Muscle of back (tissue), 13 donors: ENCODE measurements at places on chromosomes 4 and X. TPM values are rescaled to one million over a fixed set of nuclear protein-coding genes. Genes with fewer than 3 reads are reported as not detected.

Gene CYTL1
- 6.4 TPM for polyA plus RNA-seq

GRCh38 chrX:154890990-154891639 lies 5.0 kb downstream of the F8A1 start:
- DNase-seq: no peak

DNA sequence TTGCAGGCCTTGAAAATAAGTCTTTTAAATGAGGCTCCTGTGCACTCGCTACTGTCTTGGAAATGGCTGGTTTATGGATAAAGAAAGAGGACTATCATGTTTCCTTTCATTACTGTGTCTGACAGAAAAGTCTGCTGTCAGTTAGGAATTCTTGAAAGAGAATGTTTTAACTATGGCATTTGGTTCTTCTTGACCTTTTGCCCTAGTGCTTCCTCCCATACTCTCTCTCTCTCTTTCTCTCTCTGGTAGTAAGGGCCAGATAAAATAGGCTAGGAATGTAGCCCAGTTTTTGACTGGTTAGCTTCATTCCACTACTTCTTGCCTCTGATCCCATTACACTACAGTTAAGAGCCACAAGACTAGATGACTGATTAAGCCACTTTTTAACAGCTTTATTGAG lies 29.8 kb downstream of the YY2 start:
- DNase-seq: no peak

Gene NPY2R
- polyA plus RNA-seq: not detected
